ENCODE measurements at places on chromosomes 12 and 14. TPM values are rescaled to one million over a fixed set of nuclear protein-coding genes. Genes with fewer than 3 reads are reported as not detected.

The KLHL33 gene
- not detected for total RNA-seq

The SCNN1A gene
- not detected for total RNA-seq

The SRRM4 gene
- total RNA-seq: not detected

DNA sequence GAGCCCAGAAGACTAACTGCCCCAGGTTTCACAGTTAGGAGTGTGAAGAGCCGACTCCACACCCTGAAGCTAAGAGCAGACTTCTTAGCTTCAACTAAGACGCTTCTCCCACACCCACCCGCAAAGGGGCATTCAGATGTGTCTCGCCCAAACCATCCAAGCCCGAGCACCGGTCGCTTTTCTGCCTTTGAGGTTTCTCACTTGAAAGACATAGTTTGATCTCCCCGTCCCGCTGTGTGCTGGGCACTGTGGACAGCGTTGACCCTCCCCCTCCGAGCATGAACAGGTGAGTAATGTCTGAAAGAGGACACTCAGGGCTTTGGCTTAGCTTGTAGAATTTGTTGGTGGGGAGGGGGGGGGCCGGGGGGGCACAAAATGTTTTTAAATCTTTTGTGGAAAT is 123.8 kb downstream of the TMEM132D start:
- no peak for DNase-seq

- DNase-seq: no peak
Measured at GRCh38 chr14:68271913-68272391, 452.4 kb downstream of the RAD51B start.

DNA sequence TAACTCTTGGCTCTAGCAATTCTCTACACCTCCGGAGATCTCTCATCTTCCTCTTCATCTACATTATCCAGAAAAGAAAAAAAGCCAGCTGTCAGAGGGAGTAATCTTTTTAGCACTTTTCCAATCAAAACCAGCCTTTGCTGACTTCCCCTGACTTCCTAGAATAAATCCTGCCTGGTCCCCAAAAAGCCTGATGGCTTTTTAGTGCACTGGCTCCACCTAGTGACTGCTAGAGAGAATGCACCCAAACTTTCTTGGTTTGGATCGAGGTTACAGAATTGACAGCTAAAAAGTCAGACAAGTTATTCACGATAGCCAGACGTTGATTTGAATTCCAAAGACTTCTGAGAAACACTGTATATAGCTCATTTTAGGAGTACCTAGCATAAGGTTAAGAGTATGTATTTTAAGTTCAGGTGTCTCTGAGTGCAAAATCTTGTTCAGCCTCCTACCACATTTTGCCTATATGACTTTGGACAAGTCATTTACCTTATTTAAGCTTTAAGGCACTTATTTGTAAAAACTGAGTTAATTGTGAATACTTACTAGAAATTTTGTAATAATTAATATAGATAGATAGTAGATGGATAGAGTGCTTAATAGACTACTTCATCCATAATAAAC is 185.7 kb upstream of the GRIN2B start:
- DNase-seq: peak; percentile 60

DNA sequence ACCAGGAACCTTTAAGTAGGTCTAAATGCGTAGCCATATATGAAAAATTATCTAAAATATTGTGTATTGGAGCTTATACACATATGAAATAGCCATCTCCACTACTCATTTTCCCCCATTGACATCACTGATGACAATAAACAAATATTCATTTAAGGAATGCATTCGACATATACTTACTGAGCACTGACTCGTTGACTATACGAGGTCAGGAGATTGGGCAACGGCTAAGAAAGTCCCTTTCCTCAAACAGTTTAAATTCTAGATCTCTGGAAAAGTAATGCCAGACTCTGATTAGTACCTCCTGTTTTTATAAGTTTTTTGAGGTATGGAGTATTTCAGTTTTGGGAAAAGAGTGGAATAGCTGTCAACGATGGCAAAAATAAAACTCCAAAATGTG is 139.4 kb upstream of the DIO2 start:
- no peak for DNase-seq

- DNase-seq: no peak
Measured at GRCh38 chr12:90916516-90916915, 38.5 kb downstream of the CCER1 start.

- DNase-seq: no peak
Measured at GRCh38 chr14:39381366-39381765, 50.9 kb downstream of the FBXO33 start.
